ENCODE measurements at places on chromosomes 6 and 20.

DNA sequence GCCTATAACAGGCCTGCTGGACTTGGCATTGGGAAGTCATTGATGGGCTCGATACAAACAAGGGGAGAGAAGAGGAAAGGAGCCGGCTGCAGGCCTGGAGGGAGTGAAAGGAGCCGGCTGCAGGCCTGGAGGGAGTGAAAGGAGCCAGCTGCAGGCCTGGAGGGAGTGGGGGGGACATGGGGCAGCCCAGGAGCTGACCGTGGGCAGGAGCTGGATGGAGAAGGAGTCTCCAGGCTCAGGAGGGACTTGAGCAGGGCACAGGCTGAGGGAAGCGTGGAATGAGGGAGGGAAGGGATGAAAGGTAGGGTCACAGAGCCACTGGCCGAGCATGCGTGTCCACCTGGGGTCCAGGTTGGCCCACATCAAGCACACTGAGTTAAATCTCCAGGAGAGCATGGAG, 32.0 kb downstream of the RPP40 start:
- DNase-seq: peak; percentile 53

- DNase-seq: no peak
Observed at GRCh38 chr6:138509371-138509770, 10.1 kb upstream of the NHSL1 start.

- DNase-seq: no peak
Observed at GRCh38 chr6:149160943-149161342, 156.6 kb upstream of the TAB2 start.

DNA sequence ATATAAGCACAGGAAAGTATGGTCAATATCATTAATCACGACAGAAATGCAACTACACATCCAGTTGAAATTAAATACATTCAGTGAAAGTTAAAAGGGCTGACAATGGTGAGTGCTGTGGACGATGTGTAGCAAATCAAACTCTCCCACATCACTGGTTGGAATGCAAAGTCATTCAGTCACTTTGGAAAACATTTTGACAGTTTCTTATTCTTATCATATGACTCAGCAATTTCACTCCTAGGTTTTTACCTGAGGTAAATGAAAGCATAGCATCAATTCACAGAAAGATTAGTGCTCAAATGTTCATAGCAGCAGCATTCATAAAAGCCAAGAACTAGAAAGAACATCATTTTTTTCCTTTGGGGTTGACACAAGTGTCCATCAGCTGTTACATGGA, 28.6 kb upstream of the SAMD5 start:
- no peak for DNase-seq

- no peak for DNase-seq
Observed at GRCh38 chr6:42341221-42341620, 110.5 kb downstream of the TRERF1 start.

- DNase-seq: peak; percentile 29
Observed at GRCh38 chr6:10587656-10588406, 66.7 kb downstream of the GCNT2 start.

DNA sequence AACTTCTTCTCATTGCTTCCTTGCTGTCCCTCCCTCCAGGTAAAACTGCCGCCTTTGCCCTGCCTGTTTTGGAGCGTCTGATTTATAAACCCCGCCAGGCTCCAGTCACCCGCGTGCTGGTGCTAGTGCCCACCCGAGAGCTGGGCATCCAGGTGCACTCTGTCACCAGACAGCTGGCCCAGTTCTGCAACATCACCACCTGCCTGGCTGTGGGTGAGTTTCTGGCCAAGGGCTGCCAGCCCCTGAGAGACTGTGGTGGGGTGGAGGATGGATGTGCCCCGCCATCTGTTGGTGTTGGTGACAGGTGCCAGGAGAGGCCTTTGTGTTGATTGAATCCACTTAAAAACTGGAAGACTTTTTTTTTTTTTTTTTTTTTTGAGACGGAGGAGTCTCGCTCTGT, 9.5 kb downstream of the DDX27 start:
- DNase-seq: no peak

DNA sequence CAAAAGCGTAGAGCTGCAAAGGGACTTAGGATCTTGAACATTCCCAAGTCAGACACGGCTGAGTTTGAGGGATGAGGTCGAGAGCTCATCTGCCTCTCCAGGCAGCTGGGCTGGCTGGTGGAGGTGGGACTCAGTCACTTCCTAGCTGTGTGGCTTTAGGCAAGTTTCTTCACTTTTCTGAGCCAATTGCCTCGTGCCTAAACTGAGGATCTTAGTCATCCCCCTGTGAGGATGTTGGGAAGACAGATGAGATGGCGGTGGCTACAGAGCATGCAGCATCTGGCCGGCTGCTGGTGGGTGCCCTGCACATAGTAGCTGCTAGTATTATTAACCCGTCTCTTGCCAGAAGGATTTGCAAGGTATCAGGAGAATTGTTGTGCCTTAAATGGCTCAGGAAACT, 27.5 kb downstream of the TFAP2C start:
- DNase-seq: no peak

All from coronary artery (tissue), 2 donors.